ENCODE measurements at places on chromosomes 1 and 21. TPM values are rescaled to one million over a fixed set of nuclear protein-coding genes. Genes with fewer than 3 reads are reported as not detected.

WNT9A gene
- total RNA-seq: 9.6 TPM

KRTAP12-3 gene
- not detected for total RNA-seq

RNU1-2 gene
- under 0.01 TPM for total RNA-seq

BRINP2 gene
- not detected for total RNA-seq

LCE3E gene
- total RNA-seq: not detected

DNA sequence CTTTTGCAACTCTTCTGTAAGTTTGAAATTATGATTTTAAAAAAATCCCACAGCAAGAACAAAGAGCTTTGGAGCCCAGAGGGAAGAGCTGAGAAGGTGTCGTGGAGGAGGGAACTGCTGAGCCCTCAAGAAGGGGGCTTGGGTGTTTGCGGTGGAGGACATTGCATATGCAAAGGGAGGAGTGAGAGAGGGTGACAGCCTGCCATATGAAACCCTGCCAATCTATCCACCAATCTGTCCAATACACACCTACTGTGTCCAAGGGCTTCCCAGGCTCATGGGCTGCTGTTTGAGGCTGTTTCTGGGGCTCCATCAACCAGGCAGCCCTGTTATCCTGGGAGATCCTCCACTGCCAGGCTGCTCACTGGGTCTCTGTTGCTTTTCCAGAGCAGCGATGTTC lies 15.2 kb downstream of the WNT4 start:
- DNase-seq: no peak
- no peaks in the 10 kb centered on the region for H3K36me3 ChIP-seq
- no peaks in the 10 kb centered on the region for H3K4me1 ChIP-seq
- no peak overlapping the region for H3K4me3 ChIP-seq
- no peak overlapping the region for H3K27ac ChIP-seq

DNA sequence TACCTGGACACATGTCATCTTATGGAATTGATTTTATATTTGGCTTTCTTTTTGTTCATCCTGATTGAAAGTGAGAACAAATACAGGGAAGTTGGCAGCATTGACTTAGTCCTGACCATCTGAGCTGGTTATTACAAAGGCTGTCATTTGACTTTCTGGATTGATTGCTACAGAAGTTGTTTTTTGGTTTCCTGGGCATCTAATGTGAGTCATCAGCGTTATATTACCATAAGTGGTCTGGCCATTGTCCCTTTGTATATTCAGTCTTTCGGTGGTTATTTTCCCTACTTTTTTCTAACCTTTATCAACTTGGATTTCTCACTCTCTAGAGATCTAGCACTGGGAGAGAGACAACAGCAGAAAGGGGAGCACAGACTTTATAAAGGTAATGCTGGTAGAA lies 1646.5 kb downstream of the MRPL39 start:
- H3K27ac ChIP-seq: no peak overlapping the region
- no peak for DNase-seq
- no peaks in the 10 kb centered on the region for H3K4me1 ChIP-seq
- H3K27me3 ChIP-seq: no peaks in the 10 kb centered on the region
- H3K36me3 ChIP-seq: no peaks in the 10 kb centered on the region
- no peak overlapping the region for H3K4me3 ChIP-seq

DNA sequence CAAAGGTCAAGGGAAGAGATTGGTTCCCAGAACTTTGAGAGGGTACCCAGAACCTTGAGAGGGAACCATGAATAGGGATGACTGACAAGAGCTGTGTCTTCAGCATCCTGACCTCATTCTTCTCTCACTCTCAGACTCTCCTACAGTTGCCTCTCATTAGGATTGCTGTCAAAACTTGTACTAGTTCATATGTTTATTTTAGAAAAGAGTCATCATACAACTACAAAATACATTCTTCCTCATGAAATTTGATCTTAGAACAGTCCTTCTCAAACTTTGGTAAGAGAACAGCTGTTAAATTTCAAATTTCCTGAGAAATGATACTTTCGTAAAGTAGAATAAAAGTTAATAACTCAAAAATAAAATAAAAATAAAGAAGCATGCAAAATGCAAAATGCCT lies 161.4 kb upstream of the ZRANB2 start:
- no peak overlapping the region for H3K4me3 ChIP-seq
- H3K4me1 ChIP-seq: no peaks in the 10 kb centered on the region
- DNase-seq: no peak
- H3K27ac ChIP-seq: no peak overlapping the region
- H3K27me3 ChIP-seq: no peaks in the 10 kb centered on the region
- H3K36me3 ChIP-seq: no peaks in the 10 kb centered on the region

DNA sequence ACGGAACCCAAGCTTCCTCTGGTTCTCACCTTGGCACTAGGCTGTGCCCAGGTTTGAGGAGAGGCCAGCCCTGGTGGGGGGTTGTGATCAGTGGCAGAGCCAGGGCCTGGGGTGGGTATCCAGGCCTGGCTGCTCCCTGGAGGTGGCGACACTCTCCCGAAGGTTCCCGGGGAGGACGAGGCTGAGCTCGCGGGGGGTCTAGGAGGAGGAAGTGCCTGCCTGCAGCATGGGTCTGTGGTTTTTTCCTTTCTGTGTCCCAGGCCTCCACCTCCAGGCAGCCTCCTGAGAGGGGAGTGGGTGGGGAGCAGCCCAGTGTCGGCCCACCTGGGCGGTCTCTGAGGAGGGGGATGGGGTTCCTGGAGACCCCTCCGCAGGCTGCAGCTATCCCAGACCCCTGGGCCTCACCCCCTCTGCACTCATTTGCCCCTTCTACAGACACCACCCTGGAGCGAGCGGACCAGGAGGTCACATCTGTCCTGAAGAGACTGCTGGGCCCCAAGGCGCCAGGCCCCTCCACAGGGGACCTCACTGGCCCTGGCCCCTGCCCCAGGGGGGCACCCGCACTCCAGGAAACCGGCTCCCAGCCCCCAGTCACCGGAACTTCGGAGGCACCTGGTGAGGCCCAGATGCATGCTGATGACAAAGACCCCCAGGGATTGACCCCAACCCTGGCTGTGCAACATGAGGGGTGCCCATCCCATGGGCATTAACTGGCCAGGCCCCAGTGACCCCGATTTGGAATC lies 44.3 kb downstream of the TRIM11 start:
- no peak for DNase-seq
- H3K4me1 ChIP-seq: no peaks in the 10 kb centered on the region
- H3K27ac ChIP-seq: no peak overlapping the region
- H3K27me3 ChIP-seq: no peaks in the 10 kb centered on the region
- no peaks in the 10 kb centered on the region for H3K36me3 ChIP-seq

GRCh38 chr1:201514466-201514865 lies 7.5 kb upstream of the CSRP1 start:
- no peaks in the 10 kb centered on the region for H3K27me3 ChIP-seq
- H3K4me3 ChIP-seq: no peak overlapping the region
- H3K4me1 ChIP-seq: peaks cover 25% of the 10 kb centered on the region
- no peak overlapping the region for H3K27ac ChIP-seq

GRCh38 chr1:243819438-243819839 lies 30.6 kb downstream of the AKT3 start:
- H3K36me3 ChIP-seq: no peaks in the 10 kb centered on the region
- no peaks in the 10 kb centered on the region for H3K4me1 ChIP-seq
- no peak overlapping the region for H3K4me3 ChIP-seq
- no peak overlapping the region for H3K27ac ChIP-seq

GRCh38 chr1:212958175-212958574 lies 7.8 kb downstream of the VASH2 start:
- no peak overlapping the region for H3K27ac ChIP-seq
- no peak for DNase-seq
- H3K4me1 ChIP-seq: no peaks in the 10 kb centered on the region
- no peak overlapping the region for H3K4me3 ChIP-seq
- H3K27me3 ChIP-seq: no peaks in the 10 kb centered on the region

- H3K27me3 ChIP-seq: no peaks in the 10 kb centered on the region
- no peaks in the 10 kb centered on the region for H3K4me1 ChIP-seq
- DNase-seq: no peak
- H3K27ac ChIP-seq: no peak overlapping the region
- H3K4me3 ChIP-seq: no peak overlapping the region
Observed at GRCh38 chr1:242008826-242009495, 10.1 kb upstream of the MAP1LC3C start.

- no peaks in the 10 kb centered on the region for H3K4me1 ChIP-seq
- no peak overlapping the region for H3K4me3 ChIP-seq
- no peak for DNase-seq
- H3K36me3 ChIP-seq: no peaks in the 10 kb centered on the region
- H3K27ac ChIP-seq: no peak overlapping the region
Observed at GRCh38 chr1:245615001-245615400, 460.2 kb downstream of the KIF26B start.

- H3K27me3 ChIP-seq: peaks cover 27% of the 10 kb centered on the region
- peaks cover 13% of the 10 kb centered on the region for H3K4me1 ChIP-seq
- no peak overlapping the region for H3K27ac ChIP-seq
- no peak for DNase-seq
- no peaks in the 10 kb centered on the region for H3K36me3 ChIP-seq
Observed at GRCh38 chr1:228420968-228421826, 4.5 kb upstream of the TRIM17 start.

Measured in tibial nerve (tissue), 4 donors.